ENCODE measurements at places on chromosomes 4 and X.

- no peak for DNase-seq
Observed at GRCh38 chr4:52993771-52994170, 131.7 kb downstream of the RASL11B start.

GRCh38 chrX:2954541-2954940, 25.4 kb upstream of the ARSD start:
- DNase-seq, result no peak

GRCh38 chr4:2089222-2089621, 30.1 kb downstream of the NAT8L start:
- no peak for DNase-seq

GRCh38 chr4:135718019-135718418, 1516.4 kb upstream of the PABPC4L start:
- DNase-seq, result no peak

DNA sequence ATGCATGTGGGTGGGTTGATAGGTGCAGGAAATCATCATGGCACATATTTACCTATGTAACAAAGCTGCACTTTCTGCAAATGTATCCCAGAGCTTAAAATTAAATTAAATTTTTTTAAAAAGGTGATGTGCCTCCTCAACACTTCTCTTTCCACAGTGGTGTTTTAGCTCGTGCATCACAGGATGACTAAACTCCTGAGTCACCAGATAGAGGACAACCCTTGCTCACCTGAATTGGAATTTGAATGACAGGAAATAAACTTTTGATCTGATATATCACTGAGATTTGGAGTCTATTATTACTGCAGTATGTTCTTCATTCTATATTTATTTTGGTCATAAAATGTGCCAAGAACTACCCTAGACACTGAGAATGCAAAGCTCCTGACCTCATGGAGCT, 185.3 kb downstream of the MAPK10 start:
- no peak for DNase-seq

- no peak for DNase-seq
Observed at GRCh38 chr4:83552083-83552482, 16.2 kb downstream of the GPAT3 start.

- DNase-seq, result no peak
Observed at GRCh38 chrX:1535241-1536041, 1.5 kb downstream of the P2RY8 start.

GRCh38 chr4:130563185-130563888, 1467.4 kb downstream of the C4orf33 start:
- no peak for DNase-seq

GRCh38 chr4:85870298-85871083, 395.5 kb downstream of the ARHGAP24 start:
- DNase-seq, result no peak

DNA sequence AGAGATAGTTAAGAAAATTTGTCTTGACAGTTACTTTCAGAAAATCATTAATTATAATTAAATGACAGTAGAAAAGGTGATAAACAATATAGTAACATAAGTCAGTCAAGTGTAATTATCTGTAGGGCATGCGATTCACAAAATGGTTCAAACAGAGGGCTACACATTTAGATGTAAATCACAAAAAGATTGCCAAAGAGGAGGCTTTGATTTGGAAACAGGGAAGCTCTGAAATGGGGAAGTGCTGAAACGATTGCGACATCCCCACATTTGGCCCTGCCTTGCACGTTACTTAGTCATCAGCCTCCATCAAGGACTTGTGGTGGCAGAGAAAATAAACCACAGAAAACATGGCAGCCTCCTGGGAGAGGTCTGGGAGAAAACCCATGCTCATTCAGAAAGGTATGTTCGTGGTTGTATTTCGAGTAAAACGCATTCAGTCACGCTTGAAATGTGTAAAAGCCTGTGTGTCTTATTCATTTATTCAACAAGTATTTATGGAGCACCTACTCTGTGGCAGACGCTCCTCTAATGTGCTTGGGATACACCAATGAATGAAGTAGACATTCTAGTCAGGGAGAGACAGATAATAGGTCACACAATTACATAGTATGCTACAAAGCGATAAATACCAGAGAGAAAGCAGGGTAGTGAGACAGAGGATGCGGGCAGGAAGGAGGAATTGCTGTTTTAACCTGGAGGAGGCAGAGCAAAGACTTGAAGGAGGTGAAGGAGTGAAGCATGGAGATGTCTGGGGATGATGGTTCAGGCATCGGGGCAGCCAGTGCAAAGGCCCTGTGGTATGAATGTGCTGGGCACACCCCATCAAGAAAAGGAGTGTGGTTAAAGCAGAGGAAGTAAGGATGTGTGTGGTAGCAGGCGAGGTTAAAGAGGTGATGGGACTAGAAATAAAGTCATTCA, 7.8 kb downstream of the RBM47 start:
- DNase-seq, result no peak

DNA sequence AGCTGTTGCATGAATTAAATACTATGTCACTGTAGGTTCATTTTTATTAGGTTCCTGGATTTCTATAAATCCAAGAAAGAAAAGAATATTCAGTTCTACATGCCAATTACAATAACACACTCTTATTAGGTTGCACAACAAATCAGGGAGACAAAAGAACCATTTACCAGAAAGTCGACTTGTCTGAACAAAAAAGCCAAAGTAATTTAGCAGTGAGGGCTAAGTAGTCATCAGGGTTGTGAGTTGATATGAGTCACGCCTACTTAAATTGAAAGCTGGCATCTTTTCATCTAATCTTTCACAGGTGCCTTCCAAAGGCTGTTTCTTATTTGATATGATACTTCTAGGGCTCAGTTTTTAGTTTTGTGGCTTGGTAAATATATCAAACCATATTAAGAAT, 25.4 kb upstream of the GNRHR start:
- DNase-seq, result no peak

GRCh38 chr4:105057370-105058105, 89.1 kb upstream of the TET2 start:
- no peak for DNase-seq

DNA sequence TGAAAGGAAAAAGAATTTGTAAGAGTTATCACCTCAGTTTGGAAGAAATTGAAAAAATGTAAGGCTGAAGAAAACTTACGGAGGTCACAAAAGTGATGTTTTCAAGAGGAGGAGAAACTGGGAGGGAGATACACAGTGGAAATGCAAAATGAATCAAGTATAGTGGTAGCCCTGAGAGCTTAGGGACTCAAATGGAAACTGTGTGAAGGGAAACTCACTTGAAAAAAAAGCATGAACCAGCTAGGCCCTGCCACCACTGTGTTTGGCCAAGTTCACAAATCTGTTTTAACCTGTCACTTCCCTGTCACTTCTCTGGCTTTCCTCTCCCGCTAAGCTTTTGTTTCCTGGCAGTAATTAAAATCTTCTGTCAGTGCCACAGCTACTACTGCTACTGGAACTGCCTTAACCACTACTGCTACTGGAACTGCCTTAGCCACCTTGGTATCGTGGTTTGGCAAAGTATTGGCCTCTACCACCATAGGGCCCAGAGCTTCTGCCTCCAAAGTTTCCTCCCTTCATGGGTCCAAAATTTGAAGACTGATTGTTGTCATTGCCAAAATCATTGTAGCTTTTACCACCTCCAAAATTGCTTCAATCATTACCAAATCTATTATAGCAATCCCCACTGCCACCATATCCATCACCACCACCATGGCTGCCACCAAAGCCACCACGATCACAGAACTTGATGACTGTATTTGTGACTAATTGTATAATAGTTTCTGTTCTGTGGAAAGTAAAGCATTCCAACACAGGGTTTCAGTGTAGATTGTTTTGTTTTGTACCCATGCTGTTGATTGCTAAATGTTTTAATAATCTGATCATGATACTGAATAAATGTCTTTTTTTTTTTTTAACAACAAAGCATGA, 41.5 kb downstream of the SMARCA5 start:
- no peak for DNase-seq

GRCh38 chrX:15404401-15405096, 20.3 kb upstream of the VEGFD start:
- no peak for DNase-seq

DNA sequence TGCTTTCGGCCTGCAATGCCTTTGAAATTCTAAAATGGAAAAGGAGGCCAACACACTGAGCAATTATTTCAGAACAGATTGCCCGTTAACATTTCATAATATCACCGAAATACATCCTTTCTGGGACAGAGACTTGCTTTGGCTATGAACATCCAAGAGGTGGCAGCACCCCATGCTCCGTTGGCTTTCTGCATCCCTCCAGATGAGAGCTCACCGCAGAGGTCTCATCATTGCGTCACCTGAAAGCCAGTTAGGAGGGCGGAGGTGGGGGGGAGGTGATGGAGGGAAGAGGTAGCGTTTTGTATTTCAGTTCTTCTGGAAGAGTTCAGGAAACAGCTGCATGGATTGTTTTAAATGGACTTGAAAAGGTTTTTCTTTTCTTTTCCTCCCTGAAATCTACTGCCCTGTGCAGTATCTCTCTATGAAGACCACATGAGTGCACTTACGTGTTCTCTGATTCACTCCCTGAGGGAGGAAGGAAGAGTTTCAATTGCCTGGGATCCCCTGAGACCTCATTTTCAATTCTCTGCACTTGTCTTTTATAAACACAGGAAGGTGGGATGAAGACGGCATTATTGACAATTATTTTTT, 166.8 kb upstream of the PGRMC2 start:
- no peak for DNase-seq

- DNase-seq, result no peak
Observed at GRCh38 chr4:21790438-21791029, 158.0 kb downstream of the KCNIP4 start.

GRCh38 chr4:141705048-141705746, 68.8 kb downstream of the IL15 start:
- no peak for DNase-seq

DNA sequence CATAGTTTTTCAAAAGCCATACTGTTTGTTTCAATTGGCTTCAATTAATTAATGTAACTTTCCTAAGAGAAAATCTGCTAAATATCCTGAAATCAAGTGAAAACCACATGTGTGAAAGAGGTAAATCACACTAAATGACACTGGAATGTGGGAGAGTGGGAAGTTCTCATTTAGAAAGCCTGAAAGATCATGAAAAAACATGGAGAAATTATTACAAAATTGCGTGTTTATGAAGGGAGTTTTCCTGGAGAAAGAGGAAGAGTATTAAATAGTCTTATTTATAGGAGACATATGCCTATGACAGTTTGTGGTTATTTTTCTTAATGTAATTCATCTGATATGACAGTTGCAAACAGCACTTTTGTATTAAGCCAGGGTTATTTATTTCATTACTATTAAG, 183.7 kb downstream of the DKK2 start:
- no peak for DNase-seq

DNA sequence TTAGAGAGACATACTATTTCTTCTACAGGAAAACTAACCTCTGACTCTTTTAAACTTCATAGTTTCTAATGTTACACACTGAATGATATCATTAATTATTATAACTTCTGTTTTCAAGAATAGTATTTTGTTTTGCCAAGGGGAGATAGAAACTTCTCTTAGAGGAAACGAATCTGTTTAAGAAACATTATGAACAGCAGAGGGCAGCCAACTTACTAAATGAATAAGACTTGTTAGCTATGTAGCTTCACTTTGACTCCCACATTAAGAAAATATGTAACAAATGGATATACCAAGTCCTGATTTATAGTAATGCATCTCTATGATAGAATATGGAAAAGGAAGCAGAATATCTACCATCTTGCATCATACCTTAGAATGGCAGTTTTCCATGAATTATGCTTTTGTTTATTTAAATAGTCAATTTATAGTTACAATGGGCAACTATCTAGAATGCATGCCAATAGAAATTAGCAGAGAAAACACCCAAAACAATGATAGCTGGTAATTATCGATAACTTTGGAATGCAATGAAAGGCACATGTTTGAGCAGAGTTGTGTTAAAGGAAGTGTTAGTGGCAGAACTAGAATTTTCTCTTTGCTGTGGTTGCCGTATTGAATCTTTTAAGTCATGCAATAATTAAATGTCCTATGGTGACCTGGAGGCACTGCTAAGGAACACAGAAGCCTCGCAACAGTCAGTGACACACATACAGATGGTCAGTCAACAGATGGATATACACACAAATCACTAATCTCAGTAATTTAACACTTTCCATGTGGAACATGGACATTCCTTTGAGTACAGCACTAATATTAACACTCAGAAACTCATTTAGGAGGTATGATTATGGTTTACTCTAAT, 105.7 kb upstream of the PDLIM3 start:
- DNase-seq, result no peak

- DNase-seq, result no peak
Observed at GRCh38 chr4:79827283-79827682, 245.7 kb downstream of the ANTXR2 start.

GRCh38 chr4:5629542-5629941, 78.8 kb downstream of the EVC2 start:
- no peak for DNase-seq

GRCh38 chr4:1167244-1167949, 5.0 kb downstream of the SPON2 start:
- peak; percentile 65 for DNase-seq

DNA sequence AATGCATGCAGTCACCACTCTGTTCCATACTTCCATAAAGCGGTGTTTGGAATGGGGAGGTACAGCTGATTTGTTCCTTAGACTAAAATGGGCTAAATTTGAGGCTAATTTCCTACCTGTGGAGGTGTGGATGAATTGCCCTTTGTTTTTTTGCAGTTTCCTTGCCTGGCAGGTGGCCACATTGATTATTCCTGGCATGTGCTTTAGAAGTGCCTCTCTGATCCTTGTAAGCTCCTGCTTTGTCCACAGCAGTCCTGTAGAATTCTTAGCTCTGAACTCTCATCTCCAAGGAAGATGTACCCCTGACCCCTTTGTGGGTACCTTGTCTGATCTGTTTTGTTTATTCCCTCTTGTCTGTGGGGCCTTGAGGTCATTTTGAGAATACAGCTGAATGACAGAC, 136.8 kb downstream of the ADGRL3 start:
- DNase-seq, result no peak

GRCh38 chrX:1657367-1658070, 42.7 kb downstream of the ASMT start:
- no peak for DNase-seq

- DNase-seq, result no peak
Observed at GRCh38 chrX:141469469-141469868, 115.1 kb downstream of the SPANXA1 start.

- no peak for DNase-seq
Observed at GRCh38 chr4:25881193-25881592, 18.4 kb upstream of the SEL1L3 start.

- DNase-seq, result no peak
Observed at GRCh38 chr4:6926081-6926480, 16.5 kb downstream of the TBC1D14 start.

GRCh38 chr4:42767669-42768068, 110.8 kb upstream of the ATP8A1 start:
- DNase-seq, result no peak
